ENCODE measurements at places on chromosomes 2 and 18.

- DNase-seq, result no peak
Observed at GRCh38 chr18:22494771-22495170, 77.1 kb upstream of the CTAGE1 start.

GRCh38 chr2:69307579-69308064, 79.4 kb downstream of the GFPT1 start:
- no peak for DNase-seq

GRCh38 chr2:143697744-143698143, 568.5 kb downstream of the ARHGAP15 start:
- no peak for DNase-seq

GRCh38 chr2:157875641-157876065, 477 bp downstream of the ACVR1 start:
- DNase-seq, result peak; percentile 50

GRCh38 chr2:8412586-8412985, 269.3 kb upstream of the ID2 start:
- DNase-seq, result peak; percentile 10

DNA sequence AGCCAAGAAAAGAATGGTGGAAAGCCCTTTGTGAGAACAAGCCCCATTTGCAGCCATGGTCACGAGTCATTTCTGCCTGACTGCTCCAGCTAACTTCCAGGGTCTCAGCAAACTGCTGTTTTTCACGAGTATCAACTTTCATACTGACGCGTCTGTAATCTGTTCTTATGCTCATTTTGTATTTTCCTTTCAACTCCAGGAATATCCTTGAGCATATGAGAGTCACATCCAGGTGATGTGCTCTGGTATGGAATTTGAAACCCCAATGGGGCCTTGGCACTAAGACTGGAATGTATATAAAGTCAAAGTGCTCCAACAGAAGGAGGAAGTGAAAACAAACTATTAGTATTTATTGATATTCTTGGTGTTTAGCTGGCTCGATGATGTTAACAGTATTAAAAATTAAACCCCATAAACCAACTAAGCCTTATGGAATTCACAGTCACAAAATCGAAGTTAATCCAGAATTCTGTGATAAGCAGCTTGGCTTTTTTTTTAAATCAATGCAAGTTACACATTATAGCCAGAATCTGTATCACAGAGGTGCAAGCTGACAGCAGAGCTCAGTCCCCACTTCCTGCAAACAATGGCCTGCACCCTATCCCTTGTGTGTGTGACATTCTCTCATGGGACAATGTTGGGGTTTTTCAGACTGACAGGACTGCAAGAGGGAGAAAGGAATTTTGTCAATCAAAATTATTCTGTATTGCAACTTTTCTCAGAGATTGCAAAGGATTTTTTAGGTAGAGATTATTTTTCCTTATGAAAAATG, 26.1 kb downstream of the SLC14A1 start:
- DNase-seq, result no peak

- DNase-seq, result peak; percentile 57
Observed at GRCh38 chr2:186641807-186642321, 52.0 kb upstream of the FAM171B start.

- DNase-seq, result no peak
Observed at GRCh38 chr2:231470246-231470900, 6.1 kb upstream of the NCL start.

DNA sequence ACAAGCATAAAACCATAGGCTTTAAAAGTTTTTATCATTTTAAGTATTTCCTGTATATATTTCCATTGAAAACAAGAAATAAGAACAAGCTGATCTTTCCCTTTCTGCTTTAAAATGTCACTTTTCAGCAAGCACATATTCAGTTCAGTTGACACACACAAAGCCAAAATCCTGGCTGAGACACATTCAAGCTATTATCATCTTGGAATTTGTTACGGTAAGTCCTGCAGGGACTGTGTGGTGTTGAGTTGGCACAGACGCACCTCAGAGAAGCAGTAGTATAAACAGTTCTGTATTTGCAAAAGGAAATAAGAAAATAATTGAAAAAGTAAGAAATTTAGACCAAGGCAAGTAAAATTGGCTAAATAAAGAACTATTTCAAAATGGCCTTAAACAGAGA, 10.4 kb upstream of the DAW1 start:
- no peak for DNase-seq

- no peak for DNase-seq
Observed at GRCh38 chr18:21057112-21057511, 54.5 kb downstream of the ROCK1 start.

- no peak for DNase-seq
Observed at GRCh38 chr2:187548656-187549055, 5.6 kb downstream of the TFPI start.

GRCh38 chr2:44358503-44358902, 2.8 kb downstream of the PREPL start:
- DNase-seq, result peak; percentile 31

- DNase-seq, result no peak
Observed at GRCh38 chr2:201137505-201138400, 21.8 kb downstream of the CFLAR start.

DNA sequence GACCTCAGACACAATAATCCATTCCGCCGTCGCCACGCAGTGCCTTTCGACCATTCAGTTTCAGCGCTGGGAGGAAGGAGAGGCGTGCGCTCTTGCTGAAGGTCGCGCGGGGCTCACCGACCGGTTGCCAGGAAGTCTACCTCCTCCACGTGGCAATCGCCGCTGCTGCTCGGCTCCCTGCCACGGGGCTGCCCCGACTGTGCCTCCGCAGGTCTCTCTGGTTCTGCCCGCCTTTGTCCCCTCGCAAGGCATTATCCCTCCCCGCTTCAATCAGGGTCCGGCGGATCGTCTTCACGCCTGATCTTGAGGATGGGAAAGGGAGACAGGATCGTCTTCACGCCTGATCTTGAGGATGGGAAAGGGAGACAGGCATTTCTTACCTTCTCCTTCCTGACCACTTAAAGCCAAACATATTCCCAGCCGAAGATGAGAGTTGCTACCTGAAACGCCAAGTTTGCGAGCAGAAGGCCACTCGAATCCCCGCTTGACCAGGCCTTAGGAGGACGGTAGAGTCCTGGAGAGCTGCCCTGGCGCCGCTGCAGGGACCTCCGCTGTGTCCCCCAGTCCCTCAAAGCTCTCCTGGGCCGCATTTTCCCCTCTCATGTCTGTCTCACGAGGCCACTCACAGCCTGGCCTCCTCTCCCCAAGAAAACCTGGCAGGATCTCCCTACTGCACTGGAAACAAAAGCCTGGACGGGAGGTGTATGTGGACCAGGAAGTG, 4.3 kb upstream of the GPR45 start:
- DNase-seq, result no peak

DNA sequence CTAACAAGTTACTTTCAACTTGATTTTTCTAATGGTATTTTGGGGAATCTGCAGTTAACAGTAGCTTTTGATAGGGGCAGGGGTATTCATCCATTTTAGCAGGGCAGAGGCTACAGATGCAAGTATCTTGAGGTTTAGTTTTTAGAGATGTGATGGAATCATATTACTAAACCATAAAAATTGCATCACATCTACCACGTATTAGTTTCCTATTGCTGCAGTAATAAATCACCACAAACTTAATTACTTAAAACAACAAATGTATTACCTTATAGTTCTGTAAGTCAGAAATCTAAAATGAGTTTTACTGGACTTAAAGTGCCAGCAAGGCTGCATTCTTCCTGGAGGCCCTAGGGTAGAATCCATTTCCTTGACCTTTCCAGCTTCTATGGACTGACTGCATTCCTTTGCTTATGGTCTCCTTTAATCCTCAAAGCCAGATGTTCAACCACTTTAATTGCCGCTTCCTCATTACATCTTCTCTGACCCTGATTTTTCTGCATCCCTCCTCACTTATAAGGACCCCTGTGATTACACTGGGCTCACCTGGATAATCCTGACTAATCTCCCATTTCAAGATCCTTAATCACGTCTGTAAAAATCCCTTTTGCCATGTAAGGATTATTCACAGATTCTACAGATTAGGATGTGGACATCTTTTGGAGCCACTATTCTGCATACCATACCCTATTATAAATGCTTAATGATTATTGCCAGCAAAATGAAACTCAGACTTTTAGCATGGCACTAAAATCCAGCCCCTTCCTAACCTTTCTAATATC, 21.9 kb upstream of the EXOC6B start:
- no peak for DNase-seq

- DNase-seq, result no peak
Observed at GRCh38 chr18:71554686-71555085, 989.5 kb downstream of the CBLN2 start.

- peak; percentile 7 for DNase-seq
Observed at GRCh38 chr2:145692971-145693478, 1173.1 kb upstream of the ZEB2 start.

- DNase-seq, result no peak
Observed at GRCh38 chr2:238159071-238159539, 335 bp downstream of the ERFE start.

DNA sequence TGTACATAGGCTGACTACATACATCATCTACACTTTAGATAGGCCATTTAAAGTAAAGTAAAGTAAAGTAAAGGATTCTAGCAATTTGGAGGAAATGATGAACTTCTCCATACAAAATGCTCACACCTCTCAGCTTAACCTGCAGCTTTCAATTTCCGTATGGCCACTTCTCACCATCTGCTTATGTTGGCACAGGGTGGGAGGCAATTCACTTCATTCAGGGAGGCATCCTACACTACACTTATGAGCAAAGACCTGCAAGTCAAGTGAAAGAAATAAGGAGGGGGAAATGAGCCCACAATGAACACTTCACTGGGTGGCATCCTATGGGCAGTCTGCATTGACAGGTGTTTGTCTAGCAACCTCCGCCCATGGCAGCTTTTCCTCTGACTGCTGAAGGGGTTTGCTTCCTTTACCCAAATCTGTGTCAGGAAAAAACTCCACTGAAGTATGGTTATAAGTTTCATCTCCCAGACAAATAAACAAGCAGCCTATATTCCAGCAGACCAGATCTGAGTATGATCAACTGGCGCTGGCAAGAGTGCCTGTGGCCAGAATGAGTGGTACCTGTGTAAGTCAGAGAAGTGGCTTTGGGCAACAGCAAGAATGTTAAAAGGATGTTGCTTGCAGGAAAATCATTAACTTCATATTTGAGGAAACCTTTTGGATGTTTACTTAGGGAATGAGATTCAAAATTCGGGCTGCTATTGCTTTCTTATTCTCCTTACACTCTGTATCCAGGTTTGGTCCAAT, 449.1 kb downstream of the TGIF1 start:
- DNase-seq, result no peak

- peak; percentile 5 for DNase-seq
Observed at GRCh38 chr18:73696698-73697097, 450.9 kb downstream of the FBXO15 start.

- DNase-seq, result no peak
Observed at GRCh38 chr2:185780890-185781289, 42.3 kb downstream of the FSIP2 start.

- DNase-seq, result no peak
Observed at GRCh38 chr2:105371156-105371555, 27.7 kb downstream of the FHL2 start.

Measured in muscle of back (tissue), 13 donors.